ENCODE measurements at places on chromosomes 7 and 10.

GRCh38 chr10:129971381-129972144 is 7.5 kb upstream of the EBF3 start:
- no peak for DNase-seq

DNA sequence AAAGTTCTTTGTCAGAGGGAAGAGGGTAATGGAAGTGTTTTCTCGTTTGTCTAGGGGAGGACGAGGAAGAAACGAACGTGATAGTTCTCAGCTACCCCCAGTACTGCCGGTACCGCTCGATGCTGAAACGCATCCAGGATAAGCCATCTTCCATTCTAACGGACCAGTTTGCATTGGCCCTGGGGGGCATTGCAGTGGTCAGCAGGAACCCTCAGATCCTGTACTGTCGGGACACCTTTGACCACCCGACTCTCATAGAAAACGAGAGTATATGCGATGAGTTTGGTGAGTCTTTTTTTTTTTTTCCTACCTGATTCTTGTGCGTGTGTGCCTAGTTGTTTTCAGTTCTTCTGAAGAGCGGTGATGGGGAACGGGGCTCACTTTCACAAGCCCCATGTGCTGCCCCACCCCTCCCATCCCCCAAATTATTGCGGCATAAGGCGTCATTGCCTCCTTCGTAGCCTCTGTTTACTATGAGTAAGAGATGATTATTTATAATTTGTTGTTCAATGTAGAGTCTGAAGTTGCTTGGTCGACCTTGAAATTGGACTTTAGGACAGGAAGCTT is 98.6 kb downstream of the ARID5B start:
- no peak for DNase-seq

DNA sequence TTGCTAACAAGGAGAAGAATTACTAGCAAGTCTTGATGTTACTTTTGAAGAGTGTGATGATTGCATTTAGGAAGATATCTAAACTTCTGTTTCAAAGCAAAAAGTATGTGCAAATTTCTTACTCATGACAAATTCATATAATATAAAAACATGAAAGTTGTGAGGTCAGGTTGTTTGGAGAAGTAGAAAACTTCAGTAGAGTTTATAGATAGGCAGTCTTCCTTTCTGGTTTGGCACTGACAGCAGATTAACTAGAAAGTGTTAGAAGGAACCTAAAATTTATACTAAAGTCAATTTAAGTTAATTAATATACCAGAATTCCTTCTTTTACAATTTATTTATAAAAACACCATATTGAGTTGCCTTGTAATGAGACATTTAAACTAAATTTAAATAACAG is 16.9 kb downstream of the PTEN start:
- DNase-seq, result no peak

DNA sequence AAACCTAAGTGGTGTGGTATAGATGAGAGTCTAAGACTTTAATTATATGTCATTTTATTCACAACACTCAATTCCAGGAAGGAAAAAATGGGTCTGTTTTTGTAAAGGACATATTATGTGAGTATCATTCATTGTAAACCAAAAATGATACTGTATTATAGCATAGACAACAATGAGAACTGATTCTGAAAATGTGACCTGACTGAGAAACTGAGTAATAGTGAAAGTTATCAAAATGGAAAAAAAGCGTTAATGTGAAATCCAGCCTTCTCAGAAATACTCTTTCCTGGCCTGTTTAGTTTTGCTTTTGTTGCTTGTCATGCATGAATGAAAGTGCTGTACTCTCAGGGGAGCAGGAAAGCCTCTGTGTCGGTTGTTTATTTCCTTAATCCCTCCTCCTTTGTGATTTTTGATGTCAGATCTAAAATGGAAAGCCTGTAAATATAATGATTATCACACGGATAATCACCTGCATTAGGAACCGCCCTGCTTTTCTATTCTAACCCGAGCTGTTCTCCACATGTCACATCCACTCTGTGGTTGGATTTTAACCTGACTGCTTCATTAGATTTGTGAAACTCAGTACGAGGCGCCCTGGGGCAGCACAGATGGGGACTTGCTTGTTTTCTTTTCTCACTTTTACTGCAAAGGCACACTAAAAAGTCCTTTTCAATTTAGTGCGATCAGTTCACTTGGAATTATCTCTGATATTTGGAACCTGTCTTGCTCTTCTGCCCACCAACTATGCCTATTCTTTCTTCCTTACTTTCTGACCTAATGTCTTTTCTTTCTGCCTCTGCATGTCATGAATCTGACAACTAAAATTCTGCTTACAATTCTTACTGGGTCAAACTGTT is 240.9 kb upstream of the KAT6B start:
- no peak for DNase-seq

DNA sequence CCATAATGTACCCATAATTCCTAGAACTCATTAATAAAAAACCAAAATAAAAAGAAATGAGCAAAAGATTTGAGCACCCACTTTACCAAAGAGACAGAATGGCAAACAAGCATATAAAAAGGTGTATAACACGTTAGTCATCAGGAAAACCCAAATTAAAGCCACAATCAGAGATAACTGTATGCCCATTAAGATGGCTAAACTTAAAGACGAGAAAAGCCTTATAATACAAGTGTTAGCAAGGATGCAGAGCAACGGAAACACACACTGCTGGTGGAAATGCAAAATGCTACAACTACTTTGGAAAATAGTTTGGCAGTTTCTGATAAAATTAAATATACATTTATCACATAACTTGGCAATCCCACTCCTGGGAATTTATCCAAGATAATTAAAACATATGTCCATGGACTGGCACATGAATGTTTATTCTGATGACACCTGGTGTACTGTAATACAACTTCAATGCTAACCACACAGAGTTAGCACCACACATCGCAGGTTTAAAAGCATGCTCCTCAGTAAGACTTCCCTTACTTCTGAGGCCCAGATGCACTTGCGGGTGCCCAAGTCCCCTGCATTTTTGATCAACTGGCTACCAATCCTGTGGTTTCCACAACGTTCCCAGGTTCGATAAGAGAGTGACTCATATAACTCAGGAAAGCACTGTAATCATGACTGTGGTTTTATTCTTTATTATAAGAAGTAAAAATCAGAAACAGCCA is 158.6 kb downstream of the SNX13 start:
- DNase-seq, result no peak

- no peak for DNase-seq
Observed at GRCh38 chr7:44201813-44202212, 1.0 kb downstream of the YKT6 start.

- DNase-seq, result no peak
Observed at GRCh38 chr7:7895754-7896153, 72.8 kb upstream of the GLCCI1 start.

DNA sequence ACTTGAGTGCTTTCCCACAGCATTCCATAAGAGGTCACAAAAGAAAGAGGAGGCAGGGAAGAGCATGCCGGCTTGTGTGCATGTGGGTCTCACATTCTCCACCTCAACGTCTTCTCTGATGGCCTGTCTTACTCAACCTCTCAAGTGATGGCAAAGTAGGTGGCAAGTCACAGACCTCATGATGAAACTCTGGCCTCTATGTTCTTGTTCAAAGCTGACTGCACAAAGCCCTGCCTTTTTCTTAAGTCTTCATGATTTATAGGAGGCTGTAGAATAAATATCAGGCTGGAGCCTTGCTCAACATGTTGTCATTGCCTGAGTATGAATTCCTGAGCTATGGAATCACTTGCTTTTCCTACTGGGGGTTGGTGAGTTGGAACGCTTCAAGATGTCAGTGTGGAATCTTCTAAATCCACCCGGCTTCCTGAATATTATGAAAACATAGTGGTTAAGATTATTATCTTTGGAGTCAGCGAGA is 213.6 kb upstream of the INHBA start:
- no peak for DNase-seq

All from stimulated activated CD8-positive, alpha-beta memory T cell treated with anti-CD3 and anti-CD28 coated beads, Interleukin-15, amount 100 ng/mL, for 1 hour (primary cell).